Activated naive CD4-positive, alpha-beta T cell (primary cell): ENCODE measurements at places on chromosomes 3 and 15.
A peak's percentile ranks its signal among the peaks of the same experiment; 100 is the strongest.

GRCh38 chr15:45637552-45638033, 2.8 kb downstream of the SQOR start:
- no peak for DNase-seq

- DNase-seq, result no peak
Measured at GRCh38 chr15:100373120-100373896, 31.5 kb upstream of the ADAMTS17 start.

DNA sequence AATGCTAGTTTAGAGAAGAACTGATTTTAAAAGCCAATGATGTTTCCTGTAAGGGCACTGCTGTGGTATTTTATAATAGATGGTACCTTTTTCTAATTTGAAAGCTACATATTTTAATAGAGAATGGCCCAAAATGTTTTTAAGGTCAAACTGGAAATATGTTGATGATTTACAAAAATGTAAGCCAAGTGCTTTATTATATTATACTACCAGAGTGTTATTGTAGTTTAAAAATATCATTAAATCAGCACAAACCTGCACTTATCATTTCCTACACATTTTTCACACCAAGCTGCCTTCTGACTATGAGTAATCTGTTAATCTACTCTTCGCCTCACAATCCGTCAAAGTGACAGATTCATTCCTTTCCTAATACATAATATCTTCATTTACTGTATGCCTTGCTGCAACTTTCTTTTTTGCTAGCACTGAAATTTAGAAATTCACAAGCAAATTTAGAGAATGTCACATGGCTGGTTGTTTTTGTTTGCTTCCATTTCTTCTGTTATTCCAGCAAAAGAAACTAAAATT, 126.4 kb upstream of the FAM3D start:
- no peak for DNase-seq

- no peak for DNase-seq
Measured at GRCh38 chr3:2802429-2802828, 307.7 kb downstream of the IL5RA start.

- DNase-seq, result no peak
Measured at GRCh38 chr3:13375464-13375863, 44.7 kb downstream of the NUP210 start.

DNA sequence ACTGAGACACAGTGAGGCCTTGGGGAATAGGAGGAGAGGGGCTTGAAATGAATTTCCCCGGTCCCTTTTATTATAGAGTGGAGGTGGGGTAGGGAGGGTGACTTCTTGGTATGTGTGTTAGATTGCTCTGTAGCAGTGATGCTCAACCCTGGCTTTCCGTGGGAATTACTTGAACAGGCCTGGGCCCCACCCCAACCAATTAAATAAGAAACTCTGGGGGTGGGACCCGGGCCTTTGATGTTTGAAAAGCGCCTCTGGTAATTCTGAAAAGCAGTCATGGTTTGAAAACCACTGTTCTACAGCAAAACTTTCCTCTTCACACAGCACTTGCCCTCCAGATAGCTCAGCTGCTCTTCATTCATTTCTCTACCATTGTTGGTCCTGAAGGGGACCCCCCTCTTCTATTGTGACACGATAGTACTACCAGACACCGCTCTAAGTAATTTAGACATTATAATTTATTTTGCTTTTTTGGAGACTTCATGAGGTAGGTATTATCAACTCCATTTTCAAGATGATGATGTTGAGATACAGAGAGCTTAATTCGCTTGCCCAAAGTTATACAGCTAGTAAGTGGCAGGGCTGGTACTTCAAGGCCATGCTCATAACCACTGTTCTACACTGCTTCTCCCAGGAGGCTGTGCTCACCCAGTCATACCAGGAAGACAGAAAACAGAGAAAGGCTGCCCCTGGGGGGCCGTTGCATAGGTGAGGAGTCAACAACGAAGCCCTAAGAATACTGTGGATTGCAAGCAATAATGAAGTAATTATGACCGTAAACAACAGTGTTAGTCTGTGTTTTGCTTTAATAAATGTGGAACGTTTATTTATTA, 176.2 kb downstream of the PEX5L start:
- DNase-seq, result no peak

DNA sequence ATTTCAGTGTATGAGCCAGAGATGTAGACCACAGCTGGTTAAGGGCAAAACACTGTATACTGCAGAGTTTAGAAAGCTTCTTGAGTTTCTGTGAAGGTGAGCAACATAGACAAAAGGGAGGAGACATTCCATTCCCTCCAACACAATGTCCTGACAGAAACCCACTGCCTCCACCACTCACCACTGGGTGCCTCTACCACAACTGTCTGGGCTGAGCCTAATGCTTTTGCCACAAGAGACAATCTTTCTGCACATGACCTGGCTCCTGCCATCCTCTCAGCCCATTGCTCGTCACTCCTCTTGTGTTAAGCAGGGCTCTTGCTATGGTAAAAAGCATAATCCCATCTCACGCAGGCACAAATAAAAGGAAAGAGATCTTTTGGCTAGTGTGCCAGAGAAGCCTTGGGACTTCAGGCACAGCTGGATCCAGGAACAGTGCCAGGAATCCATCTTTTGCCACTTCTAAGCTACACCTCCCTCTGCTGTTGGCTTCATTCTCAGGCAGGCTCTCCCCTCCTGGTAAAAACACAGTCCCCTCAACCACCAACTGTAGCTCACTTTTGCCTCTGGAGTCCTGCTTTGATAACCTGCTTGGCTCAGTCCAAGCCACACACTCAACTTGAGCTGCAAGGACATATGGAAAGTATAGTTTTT, 140.6 kb upstream of the PRR20G start:
- no peak for DNase-seq

DNA sequence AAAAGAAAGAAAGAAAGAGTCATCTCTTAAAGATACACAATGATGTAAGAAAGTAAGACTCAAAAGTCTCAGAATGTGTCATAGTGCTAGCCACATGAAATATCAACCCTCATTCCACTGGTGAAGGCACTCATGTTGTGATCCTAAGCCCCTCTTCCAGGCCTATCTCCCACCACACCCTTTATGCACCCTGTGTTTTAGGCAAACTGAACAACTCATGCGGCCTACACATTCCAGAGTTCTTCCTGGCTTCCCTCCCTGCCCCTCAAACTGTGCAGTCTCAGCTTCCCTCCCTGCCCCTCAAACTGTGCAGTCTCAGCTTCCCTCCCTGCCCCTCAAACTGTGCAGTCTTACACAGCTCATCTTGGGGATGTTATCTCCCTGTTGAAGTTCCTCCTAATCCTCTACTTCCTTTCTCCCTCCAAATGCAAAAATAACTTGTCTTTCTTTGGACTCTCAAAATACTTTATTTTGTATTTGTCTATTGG, 69.0 kb upstream of the FNDC3B start:
- no peak for DNase-seq

DNA sequence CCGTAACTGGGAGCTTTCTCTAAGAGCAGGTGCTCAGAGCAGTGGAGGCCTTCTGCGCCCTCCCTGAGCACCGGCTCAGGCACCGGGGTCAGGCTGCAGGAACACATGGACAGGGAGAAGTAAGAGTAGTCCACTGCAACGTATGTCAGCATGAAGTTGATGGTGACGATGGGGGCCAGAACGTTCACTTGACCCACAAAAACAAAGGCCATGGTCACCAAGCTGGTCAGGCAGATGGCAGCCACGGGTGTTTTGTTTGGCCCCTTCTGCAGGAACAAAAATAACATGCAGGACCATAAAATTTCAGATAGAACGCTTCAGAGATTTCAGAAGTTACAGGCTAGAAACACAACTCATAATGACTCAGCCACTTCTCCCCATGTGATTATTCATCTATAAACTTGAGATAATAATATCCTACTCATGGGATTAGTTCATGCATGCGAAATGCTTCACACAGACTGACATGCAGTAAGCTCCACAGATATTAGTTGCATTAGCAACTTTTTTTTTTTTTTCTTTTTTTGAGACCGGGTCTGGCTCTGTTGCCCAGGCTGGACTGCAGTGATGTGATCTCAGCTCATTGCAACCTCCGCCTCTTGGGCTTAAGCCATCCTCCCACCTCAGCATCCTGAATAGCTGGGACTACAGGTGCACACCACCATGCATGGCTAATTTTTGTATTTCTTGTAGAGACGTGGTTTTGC, 52.2 kb upstream of the HEG1 start:
- no peak for DNase-seq

DNA sequence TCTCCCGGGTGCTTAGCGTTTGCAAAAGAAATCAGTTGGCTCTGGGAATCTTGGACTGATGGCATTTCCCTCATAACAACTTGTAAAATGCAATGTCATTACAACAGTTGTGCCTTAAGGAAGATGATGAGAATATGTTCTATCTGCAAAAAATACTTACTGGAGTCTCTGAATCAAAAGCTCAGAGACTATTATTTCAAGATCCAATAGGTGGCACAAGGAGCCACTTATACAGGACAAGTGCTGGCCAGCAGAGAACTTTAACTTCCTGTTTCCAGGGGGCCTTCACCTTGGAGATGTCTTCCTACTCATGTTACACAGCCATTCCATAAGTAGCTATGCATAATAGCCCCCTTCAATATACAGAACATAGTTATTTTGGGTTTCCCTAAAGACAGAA, 8.9 kb upstream of the RPS27L start:
- DNase-seq, result no peak

- DNase-seq, result no peak
Measured at GRCh38 chr3:151520105-151520504, 59.2 kb upstream of the IGSF10 start.

- DNase-seq, result no peak
Measured at GRCh38 chr3:123297627-123297899, 95.8 kb downstream of the SEC22A start.

- no peak for DNase-seq
Measured at GRCh38 chr3:9072667-9073009, 109.4 kb upstream of the RAD18 start.

DNA sequence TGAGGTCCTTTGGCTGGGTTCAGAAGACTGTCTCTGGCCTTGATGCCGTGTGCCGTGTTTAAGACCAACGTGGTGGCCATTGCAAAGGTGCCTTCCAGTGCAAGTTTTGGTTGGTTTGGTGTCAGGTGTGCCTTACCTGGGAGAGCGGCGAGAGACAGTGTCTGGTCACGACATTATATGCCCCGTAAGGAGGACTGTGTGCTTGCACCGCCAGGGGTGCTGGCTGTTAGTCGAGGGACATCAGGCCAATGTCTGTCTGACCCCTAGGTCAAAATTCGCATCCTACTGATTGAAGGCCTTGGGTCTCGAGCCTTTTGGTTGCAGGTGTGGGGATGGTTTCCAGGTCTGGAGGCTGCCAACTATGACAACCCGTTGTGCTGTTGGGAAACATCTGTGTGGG, 111.9 kb downstream of the SNRPN start:
- no peak for DNase-seq

GRCh38 chr3:54962200-54962599, 34.3 kb upstream of the LRTM1 start:
- DNase-seq, result no peak

DNA sequence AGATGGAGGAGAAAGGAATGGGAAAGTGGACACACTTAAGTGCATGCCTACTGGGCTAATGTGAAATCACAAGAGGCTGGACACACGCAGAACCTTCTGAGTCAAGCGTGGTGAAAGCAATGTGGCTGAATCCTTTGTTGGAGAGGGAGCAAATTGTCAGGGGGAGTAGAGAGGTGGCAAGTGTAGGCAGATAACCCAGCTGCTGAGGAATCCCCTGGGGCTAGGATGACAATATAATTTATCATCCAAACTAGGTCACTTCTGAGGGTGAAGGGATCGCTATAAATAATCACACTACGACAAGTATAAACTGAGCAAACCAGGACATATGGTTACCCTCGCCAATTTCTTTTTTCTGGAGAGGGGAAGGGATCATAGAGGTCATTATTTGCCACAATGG, 28.7 kb downstream of the TAMM41 start:
- no peak for DNase-seq

- no peak for DNase-seq
Measured at GRCh38 chr15:50229336-50229735, 36.2 kb downstream of the HDC start.

DNA sequence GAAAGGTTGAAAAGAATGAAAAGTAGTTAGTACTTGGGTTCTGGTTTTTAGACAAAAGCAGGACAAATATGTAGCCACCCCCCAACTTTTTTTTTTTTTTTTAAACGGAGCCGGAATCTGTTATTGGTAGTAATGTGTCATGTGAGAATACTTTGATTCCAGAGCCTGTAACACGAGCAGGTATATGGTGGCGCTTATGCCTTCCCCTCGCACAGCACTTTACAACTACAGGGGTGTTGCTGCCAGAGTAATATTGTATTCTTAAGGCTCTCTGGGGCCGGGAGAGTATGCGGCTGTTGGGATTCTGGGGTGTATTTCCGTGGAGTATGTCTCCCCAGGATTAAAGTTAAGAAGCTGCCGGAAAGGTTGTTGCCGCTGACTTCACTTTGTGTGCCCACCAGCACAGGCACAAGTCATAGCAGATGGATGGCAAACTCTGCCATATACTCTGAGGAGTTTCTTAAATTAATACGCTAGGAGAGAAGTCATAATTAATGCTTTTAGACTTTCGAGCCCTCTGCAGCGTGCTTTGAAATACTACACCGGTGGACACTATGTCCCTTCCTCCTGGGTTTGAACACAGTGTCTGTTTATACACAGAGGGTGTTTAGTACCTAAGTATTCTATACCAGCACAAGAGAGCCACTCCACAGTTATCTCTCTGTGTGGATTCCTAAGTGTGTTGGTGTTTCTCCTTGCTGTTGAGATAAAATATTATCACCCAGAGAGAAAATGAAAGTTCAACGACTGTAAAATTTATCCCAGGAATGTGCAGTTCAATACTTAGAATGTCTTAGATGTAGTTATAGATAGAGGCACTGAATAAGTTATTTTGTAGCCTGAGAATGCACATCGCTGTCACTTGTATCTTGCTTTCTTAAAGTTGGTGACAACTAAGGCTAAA, 1.4 kb downstream of the MBNL1 start:
- DNase-seq, result peak; percentile 11

DNA sequence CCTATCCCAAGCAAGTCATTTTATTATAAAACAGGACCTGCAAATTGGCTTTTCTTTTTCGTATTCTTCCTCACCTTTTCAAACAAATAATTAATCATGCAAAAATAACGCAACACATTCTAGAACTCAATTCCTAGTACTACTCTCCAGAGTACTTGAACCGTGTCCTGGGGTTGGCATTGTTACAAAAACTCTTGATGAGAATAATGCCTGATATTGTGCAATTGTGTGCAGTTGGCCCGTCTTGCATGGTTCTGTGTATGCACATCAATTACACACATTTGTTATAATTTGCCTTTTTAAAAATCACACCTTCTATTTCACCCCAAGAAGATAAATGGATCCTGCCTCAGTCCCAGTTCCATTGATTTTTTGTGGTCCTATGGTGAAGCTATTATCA, 205.4 kb downstream of the EPHB1 start:
- DNase-seq, result no peak

DNA sequence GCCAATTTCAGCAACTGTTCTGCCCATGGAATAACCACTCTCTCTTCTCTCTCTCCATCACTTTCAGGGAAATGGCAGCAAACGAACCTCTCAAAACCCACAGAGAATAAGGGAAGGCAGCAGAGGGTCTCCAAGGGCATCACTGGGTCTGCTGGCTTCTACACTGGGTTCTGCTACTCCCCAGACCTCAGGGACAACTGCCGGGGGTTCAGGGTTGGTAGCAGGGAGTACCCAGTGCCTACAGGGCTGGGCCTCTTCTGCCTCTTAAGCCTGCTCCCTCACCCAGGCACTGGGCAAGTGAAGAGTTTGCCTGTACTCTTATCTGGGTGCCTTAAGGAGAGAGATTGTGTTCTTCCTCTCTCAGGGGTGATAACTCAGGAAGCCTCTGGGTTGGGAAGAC, 2.5 kb downstream of the TCTA start:
- DNase-seq, result no peak

- no peak for DNase-seq
Measured at GRCh38 chr3:185825006-185825638, at the start of gene IGF2BP2. TSS of gene IGF2BP2 (minus strand) at chr3:185825042. CDS start at chr3:185824960, 82 bp downstream.

- no peak for DNase-seq
Measured at GRCh38 chr3:159679900-159680299, 308.7 kb upstream of the IL12A start.
